Psoas muscle (tissue), 8 donors: ENCODE measurements at places on chromosomes 4 and X. TPM values are rescaled to one million over a fixed set of nuclear protein-coding genes. Genes with fewer than 3 reads are reported as not detected.

GRCh38 chr4:36152735-36153134, 91.6 kb downstream of the ARAP2 start:
- H3K36me3 ChIP-seq: no peaks in the 10 kb centered on the region
- no peak for DNase-seq
- H3K27ac ChIP-seq: no peak overlapping the region

DNA sequence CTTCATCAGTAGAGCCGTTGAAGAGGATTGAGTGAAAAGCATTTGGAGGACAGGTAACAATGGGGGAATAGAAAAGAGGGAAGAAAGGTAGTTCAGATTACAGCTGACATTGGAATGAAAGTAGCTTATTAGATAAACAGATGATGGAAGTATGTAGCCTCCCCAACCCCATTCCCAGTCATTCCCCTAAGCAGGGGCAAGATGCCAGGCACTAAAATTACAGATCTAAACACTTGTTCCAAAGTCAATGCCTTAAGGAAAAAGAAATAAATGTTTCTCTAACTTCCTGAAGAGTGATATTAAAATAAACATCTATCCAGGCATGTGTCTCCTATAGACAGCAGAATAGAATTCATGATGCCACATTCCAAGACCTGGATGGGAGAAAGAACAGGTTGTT, 350.8 kb downstream of the PDGFC start:
- no peak for DNase-seq
- H3K27ac ChIP-seq: no peak overlapping the region
- no peaks in the 10 kb centered on the region for H3K36me3 ChIP-seq
- H3K4me1 ChIP-seq: no peaks in the 10 kb centered on the region
- no peak overlapping the region for H3K4me3 ChIP-seq
- H3K27me3 ChIP-seq: no peaks in the 10 kb centered on the region

PAGE2B gene
- not detected for polyA plus RNA-seq

OTC gene
- 0.25 TPM for polyA plus RNA-seq

SMIM9 gene
- not detected for polyA plus RNA-seq

DNA sequence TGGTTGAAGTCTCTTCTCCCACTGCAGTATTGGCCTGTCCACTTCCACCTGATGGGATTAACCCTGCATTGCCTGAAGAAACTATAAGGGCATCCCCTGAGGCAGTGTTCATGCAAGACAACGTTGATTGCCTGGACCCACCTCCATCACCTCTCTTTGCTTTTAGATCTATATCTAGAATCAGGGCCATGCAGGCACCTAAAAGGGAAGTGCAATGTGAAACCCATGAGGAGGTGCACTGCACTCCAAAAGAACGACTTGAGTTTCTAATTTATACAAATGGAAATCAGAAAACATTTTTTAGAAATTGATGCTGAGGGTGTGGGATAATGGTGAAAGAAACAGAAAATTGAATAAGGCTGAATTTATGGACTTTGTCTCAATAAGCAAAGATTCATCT, 694.4 kb downstream of the TRAM1L1 start:
- no peaks in the 10 kb centered on the region for H3K4me1 ChIP-seq
- H3K4me3 ChIP-seq: no peak overlapping the region
- H3K36me3 ChIP-seq: no peaks in the 10 kb centered on the region
- H3K27ac ChIP-seq: no peak overlapping the region
- DNase-seq: no peak

CLDN2 gene
- not detected for polyA plus RNA-seq

DNA sequence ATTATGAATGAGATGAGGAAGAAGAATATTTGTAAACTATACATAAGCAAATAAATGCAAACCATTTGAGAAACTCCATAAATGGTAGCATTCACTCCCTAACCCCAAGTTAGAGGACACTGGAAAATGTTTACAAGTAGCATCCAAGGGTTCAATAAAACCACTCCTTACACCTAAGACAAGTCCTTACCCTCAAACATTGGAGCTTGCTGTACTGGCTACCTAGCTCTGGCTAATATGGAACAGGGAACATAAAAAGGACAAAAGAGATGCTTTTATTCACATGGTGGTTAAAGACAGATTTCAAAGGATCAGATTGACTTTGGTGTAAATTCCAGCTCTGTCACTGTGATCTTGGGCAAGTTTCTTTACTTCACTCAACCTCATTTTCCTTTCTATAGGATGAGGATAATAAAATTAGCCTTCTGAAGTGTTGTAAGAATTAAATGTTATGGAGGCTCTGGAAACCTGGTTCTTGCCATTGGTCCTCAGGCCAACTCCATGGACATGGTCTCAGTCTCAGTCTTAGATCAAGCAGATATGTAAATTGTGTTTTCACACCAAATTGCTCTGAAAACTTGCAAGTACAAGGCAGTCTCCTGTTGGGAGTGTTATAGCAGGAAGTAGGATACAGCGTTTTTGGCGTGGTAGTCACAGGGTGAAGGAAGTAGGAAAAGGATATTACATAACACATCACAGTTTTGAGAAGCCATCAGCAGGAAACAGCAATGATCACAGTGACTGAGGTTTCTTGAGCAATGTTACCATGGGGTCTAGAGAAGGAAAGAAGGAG, 3.3 kb downstream of the CXCL1 start:
- no peaks in the 10 kb centered on the region for H3K36me3 ChIP-seq
- no peak for DNase-seq
- peaks cover 10% of the 10 kb centered on the region for H3K27me3 ChIP-seq
- no peak overlapping the region for H3K27ac ChIP-seq
- no peak overlapping the region for H3K4me3 ChIP-seq
- H3K4me1 ChIP-seq: no peaks in the 10 kb centered on the region

NOX1 gene
- polyA plus RNA-seq: not detected

FAM241A gene
- 2.8 TPM for polyA plus RNA-seq

DNA sequence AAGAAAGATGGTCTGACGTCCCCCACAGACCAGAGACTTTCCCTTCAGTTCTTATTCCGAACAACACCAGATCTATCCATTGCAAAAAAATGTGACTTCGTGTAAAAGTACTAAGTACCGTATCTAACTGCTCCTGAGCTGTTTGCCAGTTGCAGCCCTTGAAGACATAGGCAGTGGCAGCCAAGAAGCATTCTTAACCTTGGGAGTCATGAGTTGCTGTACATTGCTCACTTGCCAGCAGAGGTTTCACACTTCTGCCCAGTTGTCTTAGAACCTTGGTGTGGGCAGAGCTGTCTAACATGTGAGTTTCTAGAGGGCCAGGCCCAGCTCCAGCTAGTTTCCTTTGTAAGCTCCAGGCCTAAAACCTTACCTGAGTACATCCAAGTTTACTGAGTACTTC, 10.5 kb upstream of the CHRDL1 start:
- no peaks in the 10 kb centered on the region for H3K36me3 ChIP-seq
- H3K27me3 ChIP-seq: no peaks in the 10 kb centered on the region
- H3K27ac ChIP-seq: no peak overlapping the region
- no peaks in the 10 kb centered on the region for H3K4me1 ChIP-seq
- no peak for DNase-seq

- H3K27ac ChIP-seq: peak overlapping the region; percentile 84
- H3K36me3 ChIP-seq: no peaks in the 10 kb centered on the region
- H3K4me3 ChIP-seq: peak overlapping the region; percentile 62
- DNase-seq: peak; percentile 27
Measured at GRCh38 chr4:140092094-140092851, 61.7 kb downstream of the MAML3 start.

GRCh38 chr4:6939761-6940743, 30.4 kb downstream of the TBC1D14 start:
- DNase-seq: peak; percentile 47
- H3K4me1 ChIP-seq: peaks cover 19% of the 10 kb centered on the region
- no peak overlapping the region for H3K4me3 ChIP-seq
- H3K36me3 ChIP-seq: no peaks in the 10 kb centered on the region

GABRE gene
- polyA plus RNA-seq: 0.90 TPM

SLC9B1 gene
- polyA plus RNA-seq: 0.37 TPM

DNA sequence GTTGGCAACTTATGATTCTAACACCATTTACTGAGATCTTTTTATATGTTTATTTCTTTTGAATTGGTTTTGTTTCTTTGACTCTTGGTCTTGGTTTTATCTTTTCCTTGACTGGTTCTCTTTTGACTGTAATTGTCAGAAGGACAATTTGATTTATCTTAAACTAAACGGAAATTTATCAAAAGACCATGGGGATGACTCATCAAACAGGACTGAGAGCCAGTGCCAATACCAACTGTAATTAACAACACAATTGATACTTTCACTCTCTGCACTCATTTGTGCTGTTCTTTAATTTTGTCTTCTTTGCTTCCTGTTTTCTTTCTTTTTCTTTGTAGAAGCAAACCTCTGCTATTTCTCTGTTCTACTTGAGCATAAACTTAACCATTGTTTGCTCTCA, 776.8 kb downstream of the CCSER1 start:
- H3K27ac ChIP-seq: no peak overlapping the region
- H3K36me3 ChIP-seq: no peaks in the 10 kb centered on the region
- H3K27me3 ChIP-seq: no peaks in the 10 kb centered on the region
- H3K4me1 ChIP-seq: no peaks in the 10 kb centered on the region
- no peak overlapping the region for H3K4me3 ChIP-seq

GRCh38 chrX:17542123-17542522, 167.1 kb downstream of the NHS start:
- no peaks in the 10 kb centered on the region for H3K4me1 ChIP-seq
- no peak overlapping the region for H3K27ac ChIP-seq
- no peak overlapping the region for H3K4me3 ChIP-seq

- H3K4me3 ChIP-seq: no peak overlapping the region
- H3K27ac ChIP-seq: no peak overlapping the region
- no peaks in the 10 kb centered on the region for H3K36me3 ChIP-seq
- no peak for DNase-seq
- no peaks in the 10 kb centered on the region for H3K27me3 ChIP-seq
Measured at GRCh38 chrX:12309040-12309743, 170.9 kb downstream of the FRMPD4 start.

- no peaks in the 10 kb centered on the region for H3K4me1 ChIP-seq
- no peak overlapping the region for H3K4me3 ChIP-seq
- H3K36me3 ChIP-seq: no peaks in the 10 kb centered on the region
- H3K27me3 ChIP-seq: no peaks in the 10 kb centered on the region
- DNase-seq: no peak
Measured at GRCh38 chrX:8679550-8679949, 52.4 kb downstream of the ANOS1 start.

GRCh38 chr4:107130157-107130556, 94.0 kb upstream of the DKK2 start:
- no peak for DNase-seq
- no peaks in the 10 kb centered on the region for H3K36me3 ChIP-seq
- no peak overlapping the region for H3K4me3 ChIP-seq
- no peaks in the 10 kb centered on the region for H3K27me3 ChIP-seq

HS6ST2 gene
- polyA plus RNA-seq: 1.3 TPM

DNA sequence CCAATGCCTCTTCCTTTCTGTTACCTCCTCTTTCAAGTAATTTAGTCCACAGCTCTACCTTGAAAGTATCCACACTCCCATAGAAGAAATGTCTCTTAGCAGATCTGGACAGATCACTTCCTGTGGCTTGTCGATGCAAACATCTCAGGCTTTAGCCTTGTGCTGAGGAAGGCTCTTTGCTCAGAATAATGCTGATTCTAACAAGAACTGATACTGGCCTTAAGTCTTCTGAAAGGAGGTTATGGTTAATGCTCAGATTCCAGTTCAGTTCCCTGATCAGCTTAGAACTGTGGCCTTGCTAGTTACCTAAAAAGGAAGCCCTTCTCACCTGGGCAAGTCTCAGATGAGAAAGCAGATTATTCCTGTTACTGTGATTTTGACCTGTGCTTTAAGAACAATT, 230.1 kb upstream of the FAT4 start:
- no peaks in the 10 kb centered on the region for H3K36me3 ChIP-seq
- no peak overlapping the region for H3K27ac ChIP-seq
- H3K4me3 ChIP-seq: no peak overlapping the region
- no peaks in the 10 kb centered on the region for H3K27me3 ChIP-seq
- no peaks in the 10 kb centered on the region for H3K4me1 ChIP-seq

RIPPLY1 gene
- 0.34 TPM for polyA plus RNA-seq

MAGEC1 gene
- not detected for polyA plus RNA-seq

GRCh38 chr4:107757864-107758476, 37.9 kb upstream of the PAPSS1 start:
- no peaks in the 10 kb centered on the region for H3K27me3 ChIP-seq
- H3K27ac ChIP-seq: no peak overlapping the region
- no peaks in the 10 kb centered on the region for H3K36me3 ChIP-seq
- H3K4me3 ChIP-seq: no peak overlapping the region
- H3K4me1 ChIP-seq: no peaks in the 10 kb centered on the region

GRCh38 chr4:32589853-32590252, 1869.7 kb downstream of the PCDH7 start:
- H3K4me3 ChIP-seq: no peak overlapping the region
- no peaks in the 10 kb centered on the region for H3K27me3 ChIP-seq

DNA sequence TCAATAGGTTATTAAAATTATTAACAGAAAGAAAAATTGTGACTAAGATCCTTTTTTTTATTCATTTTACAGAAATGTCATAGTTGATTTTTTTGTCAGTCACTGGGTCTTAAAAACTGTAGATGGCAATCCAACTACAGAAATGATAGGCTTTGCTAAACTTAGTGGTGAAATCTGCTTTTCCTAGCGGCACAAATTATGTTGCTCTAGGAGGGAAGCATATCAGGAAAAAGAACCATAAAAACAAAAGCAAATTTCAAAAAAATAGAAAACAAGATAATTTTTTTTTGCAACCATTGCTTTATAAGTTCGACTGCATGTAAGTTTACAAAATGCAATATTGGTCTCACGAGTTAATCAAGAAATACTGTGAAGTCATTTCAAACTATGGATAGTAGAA, 443.5 kb upstream of the IGFBP7 start:
- H3K27me3 ChIP-seq: no peaks in the 10 kb centered on the region
- H3K4me1 ChIP-seq: no peaks in the 10 kb centered on the region
- DNase-seq: no peak
- no peak overlapping the region for H3K27ac ChIP-seq
- H3K36me3 ChIP-seq: no peaks in the 10 kb centered on the region

DNA sequence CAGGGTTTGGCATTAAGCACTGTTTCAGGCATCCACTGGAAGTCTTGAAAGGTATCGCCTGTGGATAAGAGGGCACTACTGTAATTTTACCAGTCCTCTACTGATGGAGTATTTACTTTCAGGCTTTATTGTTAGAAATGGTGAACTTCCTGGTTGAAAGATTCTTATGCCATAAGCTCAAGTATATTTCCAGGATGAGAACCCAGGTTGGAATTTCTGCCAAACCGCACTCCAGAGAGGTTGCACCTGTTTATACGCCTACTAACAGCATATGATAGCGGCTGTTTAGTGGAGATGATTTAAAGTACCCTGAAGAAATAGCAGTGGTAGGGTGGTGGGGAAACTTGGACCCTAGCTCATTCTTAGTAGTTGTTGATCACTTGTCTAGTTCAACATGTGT, 9.9 kb downstream of the FNIP2 start:
- H3K27me3 ChIP-seq: no peaks in the 10 kb centered on the region
- H3K36me3 ChIP-seq: no peaks in the 10 kb centered on the region
- H3K4me3 ChIP-seq: no peak overlapping the region
- peak overlapping the region; percentile 67 for H3K27ac ChIP-seq
- H3K4me1 ChIP-seq: peaks cover 96% of the 10 kb centered on the region
